HS-27A (cell line): ENCODE measurements at places on chromosomes 2 and 18.

DNA sequence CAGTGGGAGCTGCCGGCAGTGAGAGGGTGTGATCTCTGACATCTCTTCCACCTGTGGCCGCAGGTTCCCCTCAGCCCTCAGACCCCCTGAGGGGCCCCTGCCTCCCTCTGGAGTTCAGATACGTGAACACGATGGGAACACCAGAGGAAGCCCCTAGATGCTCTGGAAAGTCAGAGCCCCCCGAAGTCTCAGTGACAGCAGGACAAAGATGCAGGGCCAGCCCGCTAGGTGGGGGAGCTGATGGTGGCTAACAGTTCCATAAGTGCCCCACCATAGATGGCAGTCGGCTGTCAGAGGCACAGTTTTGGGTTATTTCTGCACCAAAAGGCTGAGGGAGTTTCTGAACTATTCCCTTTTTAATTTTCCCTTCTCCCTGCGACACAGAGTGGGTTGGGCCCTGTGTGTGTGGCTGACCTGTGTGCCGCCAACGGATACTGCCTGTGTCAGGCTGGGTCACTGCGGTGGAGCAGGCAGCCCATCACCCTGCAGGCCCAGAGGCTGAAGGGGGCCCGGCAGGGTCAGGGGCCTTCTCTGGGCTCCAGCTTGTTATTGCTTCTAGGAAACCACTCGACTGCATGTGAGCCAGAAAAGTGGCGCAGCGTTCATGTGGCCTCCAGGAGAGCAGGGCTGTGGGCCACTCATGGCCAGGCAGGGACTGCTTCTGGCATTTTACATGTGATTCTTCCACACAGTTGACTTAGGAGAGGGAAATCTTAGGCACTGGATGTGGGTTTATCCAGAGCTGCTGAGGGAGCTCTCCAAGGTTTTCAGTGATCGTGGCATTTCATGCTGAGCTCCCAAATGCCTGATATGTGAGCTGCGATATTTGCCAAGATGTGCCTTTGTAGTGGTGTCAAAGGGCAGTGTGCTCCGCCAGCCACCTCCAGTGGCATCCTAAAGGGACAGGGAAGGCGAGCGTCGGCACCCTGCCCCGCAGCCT is 225.1 kb downstream of the SH3RF3 start:
- DNase-seq: no peak

GRCh38 chr2:44778671-44779476 is 162.6 kb upstream of the SIX3 start:
- no peak for DNase-seq

GRCh38 chr18:32358075-32358474 is 112.6 kb downstream of the GAREM1 start:
- no peak for DNase-seq

DNA sequence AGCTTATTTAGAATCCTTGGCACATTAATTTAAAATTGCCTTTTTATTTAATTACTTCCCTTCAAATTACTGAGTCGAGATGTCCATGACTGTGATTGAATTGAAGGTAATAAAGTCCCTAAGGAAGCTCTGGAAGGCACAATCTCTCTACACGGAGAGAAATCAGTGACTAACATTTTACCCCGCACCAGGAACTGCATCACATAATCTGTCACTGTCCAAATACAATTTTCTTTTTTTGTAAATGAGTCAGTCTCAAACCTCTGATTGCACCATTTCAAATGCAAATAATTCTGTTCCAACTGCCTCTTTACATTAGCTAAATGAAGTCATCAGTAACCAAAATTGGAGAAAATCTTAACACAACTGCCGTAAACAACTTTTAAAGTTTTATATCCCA is 311.9 kb downstream of the CCDC178 start:
- DNase-seq: no peak

DNA sequence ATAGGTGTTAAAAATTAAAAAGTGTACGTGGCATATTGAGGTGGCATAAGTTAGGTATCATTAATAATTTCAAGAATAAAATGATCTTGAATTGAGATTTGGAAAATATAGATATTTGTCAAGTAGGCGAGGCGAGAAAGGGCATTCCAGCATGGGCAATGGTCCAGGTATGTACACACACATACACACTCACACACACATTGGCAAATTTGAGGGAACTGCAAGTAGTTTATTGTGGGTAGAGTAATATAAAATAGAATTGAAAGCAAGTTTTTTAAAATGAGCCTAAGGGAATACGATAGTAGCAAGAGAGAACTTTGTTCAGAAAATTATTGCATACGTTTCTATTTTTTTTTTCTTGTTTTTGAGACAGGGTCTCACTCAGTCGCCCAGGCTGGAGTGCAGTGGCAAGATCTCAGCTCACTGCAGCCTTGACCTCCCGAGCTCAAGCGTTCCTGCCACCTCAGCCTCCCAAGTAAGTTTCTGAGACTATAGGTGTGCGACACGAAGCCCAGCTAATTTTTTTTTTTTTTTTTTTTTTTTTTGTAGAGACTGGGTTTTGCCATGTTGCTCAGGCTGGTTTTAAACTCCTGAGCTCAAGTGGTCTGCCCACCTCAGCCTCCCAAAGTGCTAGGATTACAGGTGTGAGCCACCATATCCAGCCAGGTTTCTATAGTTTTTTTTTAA is 96.7 kb upstream of the SLC39A10 start:
- no peak for DNase-seq

- no peak for DNase-seq
These were observed at the start of gene IL1R2 for GRCh38 chr2:101991721-101992145. Gene IL1R2, plus strand, starts transcription at chr2:101991960. Its CDS starts 16,616 bp downstream, at chr2:102008576.

DNA sequence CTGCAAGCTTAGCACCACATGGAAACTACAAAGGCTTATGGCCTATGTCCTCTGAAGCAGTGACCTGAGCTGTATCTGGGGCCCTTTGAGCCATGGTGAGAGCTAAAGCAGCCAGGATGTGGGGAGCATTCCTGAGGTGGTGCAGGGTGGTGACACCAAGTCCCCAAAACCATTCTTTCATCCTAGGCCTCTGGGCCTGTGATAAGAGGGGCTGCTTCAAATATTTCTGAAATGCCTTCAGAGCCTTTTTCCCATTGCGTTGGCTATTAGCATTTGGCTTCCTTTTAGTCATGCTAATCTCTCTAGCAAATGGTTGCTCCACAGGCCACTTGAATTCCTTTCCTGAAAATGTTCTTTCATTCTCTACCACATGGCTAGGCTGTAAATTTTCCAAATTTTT is 13.4 kb downstream of the CCDC150 start:
- DNase-seq: no peak

DNA sequence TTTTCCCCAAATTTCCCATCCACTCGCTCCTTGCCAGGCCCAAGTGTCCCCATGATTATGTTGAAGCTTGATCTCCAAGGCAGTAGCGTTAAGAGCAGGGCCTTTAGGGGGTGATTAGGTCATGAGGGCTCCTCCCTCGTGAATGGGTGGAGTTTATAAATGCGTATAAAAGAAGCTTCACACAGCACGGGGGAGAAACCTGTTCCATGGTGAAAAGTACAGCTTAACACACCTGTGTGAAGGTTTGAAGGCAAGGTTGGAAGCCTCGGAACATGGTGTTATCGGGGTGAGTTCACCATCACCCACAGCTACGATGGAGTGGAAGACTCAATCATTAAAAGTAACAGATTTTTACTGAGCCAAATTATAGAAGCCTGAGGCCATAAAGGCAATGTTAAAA is 137.4 kb upstream of the ALKAL2 start:
- no peak for DNase-seq

DNA sequence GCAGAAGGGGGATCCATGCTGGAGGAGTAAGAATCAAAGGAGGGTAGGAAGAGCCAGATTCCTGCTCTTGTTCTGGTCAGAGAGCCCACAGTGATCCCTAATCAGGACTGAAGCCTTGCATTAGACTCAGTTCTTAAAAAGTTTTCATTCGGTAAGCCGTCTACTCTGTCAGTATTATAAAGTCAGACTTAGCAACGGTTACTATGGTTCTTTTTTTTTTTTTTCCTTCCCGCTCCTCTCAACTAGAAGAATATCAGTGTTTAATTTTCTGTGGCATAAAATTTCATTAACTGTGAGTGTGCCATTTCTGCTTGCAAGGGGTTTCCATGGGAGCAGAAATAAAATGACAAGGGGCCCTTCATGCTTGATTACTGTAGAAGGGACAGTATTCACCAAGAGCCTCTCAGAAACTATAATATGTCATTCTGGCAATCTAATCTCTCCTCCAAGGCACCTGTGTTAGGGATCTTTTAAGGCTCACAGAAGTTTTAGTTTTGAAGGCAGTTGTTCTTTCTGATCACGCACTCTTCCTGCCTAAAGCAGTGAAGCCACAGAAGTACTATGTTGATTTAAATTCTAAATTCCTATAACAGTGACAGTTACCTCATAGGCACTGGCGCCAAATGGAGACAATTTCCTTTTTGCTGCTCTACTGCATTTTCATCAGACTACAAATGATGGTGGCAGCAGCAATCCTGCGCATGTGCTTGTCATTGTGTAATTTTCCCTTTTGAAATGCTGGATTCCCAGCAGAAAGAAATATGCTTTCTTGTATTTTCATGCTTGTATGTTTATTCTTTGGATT is 57.0 kb downstream of the OSBPL6 start:
- DNase-seq: no peak

DNA sequence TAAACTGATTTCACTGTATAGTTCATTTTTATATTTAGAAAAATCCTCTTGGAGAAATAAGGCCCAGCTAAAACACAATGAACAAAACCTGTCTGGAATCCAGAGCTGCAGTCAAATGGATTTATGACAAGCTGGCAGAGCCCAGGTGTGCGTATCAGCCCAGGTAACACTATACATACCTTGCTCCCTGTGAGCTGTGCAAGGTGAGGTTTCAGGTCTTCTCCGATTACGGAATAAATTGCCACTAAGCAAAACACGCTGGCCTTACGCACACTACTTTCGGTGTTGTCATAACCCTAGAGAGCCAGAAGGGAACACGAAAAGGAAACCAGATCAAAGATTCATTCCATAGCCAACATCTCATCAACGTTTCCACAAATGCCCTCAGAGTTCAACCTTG is 61.9 kb upstream of the TFCP2L1 start:
- no peak for DNase-seq

GRCh38 chr2:173204316-173204715 is 128.7 kb downstream of the MAP3K20 start:
- no peak for DNase-seq

DNA sequence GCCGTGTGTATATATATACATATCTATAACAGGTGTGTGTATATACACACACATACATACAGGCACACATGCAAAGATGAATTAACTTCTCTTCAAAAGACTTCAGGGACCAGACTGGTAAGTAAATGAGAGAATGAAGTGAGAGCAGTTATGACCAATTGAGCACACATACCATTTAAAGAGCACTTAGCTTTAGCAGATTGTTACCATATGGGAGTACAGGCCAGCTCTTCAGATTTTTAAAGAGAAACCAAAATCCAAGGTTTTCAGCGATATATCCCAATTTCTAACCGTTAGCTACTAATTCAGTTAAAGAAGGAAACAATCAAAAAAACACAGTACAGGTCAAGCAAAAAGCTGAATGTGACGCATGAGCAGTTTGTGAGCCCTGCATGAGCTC is 23.7 kb downstream of the INPP1 start:
- no peak for DNase-seq

DNA sequence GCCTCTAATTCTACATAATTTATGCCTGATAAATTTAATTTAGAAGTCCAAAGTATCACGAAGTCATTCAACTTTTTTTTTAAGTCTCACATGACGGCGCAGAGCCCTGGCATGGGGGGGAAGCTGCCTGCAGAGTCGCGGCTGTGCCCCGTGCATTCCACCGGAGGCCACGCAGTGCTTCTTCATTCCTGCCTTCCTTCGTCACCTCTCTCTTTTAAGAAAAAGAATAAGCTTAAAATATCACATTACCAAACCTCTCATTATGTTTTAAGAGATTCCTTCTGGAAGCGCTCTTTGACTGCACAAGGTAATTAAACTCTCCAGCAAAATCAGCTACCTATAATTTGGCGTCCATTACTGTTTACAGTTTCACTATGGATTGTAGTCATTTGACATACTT is 20.3 kb upstream of the KIDINS220 start:
- DNase-seq: no peak

DNA sequence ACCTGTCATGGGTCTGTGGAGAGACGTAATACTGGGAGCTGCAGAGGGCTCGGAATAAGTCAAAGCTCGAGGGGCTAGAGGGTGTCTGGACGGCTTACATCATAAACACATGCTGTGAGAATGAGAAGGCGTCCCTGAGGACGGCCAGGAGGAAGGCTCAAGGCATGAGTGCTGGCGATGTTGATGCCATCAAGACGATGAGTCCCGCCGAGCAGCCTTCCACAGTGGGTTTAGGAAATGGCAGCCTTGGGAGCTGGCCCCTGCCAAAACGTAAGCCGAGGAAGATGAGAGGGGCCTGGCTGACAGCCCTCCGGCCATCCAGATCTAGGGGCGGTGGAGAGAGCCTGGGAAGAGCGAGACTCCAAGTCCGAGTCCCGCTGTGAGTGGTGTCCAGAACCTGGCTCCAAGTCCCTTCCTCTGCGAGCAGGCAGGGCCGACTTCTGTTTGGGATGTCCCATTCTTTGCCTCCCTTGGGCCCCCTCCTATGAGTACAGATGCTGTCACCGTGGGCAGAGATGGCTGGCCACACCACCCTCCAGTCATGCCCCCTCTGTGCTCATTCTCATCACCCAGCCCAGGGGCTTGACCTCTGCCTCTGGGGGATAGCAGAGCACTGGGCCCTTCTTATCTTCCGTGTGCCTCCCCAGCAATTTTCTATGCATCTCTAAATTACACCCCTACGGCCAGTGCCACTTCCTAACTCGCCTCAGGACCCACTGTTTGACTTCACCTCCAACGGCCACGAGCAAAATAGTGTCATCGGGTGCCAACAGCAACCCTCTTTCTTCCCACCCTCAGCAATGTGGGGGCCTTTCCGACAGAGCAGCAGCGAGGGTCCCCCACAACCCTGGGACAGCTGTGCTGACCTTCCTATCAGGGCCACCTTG is 175.7 kb downstream of the FAM210A start:
- DNase-seq: no peak
